ENCODE measurements at places on chromosomes 2 and 18. TPM values are rescaled to one million over a fixed set of nuclear protein-coding genes. Genes with fewer than 3 reads are reported as not detected.

The TSPYL6 gene
- polyA plus RNA-seq, result 0.08 TPM

The MC2R gene
- not detected for polyA plus RNA-seq

The RNF103 gene
- 28.8 TPM for polyA plus RNA-seq

The PKDCC gene
- 62.4 TPM for polyA plus RNA-seq

The HOXD12 gene
- not detected for polyA plus RNA-seq

The REG3A gene
- 1.3 TPM for polyA plus RNA-seq

DNA sequence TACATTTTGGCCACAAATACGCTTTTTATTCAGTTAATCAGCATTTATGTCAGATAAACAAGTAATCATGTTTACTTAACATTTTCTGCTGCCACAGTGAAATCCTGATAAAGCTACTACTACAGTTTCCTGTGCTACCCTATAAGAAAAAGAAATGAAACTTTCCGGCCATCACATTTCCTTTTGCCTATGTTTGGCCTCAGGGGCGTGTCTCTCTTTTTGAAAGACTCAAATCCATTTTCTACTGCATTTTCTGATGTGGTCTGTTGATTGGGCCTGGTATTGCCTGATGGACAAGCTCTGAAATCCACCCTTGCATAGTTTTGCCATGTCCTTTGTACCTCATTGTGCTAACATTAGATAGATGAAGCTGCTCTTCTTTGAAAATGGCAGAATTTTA is 152.6 kb downstream of the AGPS start:
- DNase-seq, result no peak
- no peak overlapping the region for H3K27ac ChIP-seq
- H3K4me1 ChIP-seq, result no peaks in the 10 kb centered on the region
- H3K27me3 ChIP-seq, result no peaks in the 10 kb centered on the region
- H3K4me3 ChIP-seq, result no peak overlapping the region

DNA sequence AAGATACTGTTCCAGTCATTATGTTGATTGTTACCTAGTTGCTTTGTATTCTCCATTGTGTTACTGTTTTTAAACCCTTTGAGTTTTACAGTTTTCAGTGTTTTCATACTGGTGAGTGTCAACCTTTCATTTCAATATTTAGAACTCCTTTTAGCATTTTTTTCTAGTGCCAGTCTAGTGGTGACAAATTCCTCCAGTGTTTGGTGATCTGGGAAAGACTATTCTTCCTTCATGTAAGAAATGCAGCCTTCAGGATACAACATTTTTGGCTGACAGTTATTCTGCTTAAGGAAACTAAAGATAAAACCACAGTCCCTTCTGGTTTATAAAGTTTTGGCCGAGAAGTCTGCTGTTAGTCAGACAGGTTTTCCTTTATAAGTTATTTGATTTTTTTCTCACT is 143.8 kb downstream of the ETAA1 start:
- no peak for DNase-seq
- no peaks in the 10 kb centered on the region for H3K27me3 ChIP-seq
- H3K4me1 ChIP-seq, result no peaks in the 10 kb centered on the region
- H3K36me3 ChIP-seq, result no peaks in the 10 kb centered on the region
- no peak overlapping the region for H3K4me3 ChIP-seq
- H3K27ac ChIP-seq, result no peak overlapping the region

- no peaks in the 10 kb centered on the region for H3K4me1 ChIP-seq
- no peak overlapping the region for H3K27ac ChIP-seq
- peaks cover 22% of the 10 kb centered on the region for H3K27me3 ChIP-seq
- H3K36me3 ChIP-seq, result no peaks in the 10 kb centered on the region
- H3K4me3 ChIP-seq, result no peak overlapping the region
- DNase-seq, result no peak
These were observed 606 bp downstream of the GAL3ST2 start for GRCh38 chr2:241777170-241777685.

DNA sequence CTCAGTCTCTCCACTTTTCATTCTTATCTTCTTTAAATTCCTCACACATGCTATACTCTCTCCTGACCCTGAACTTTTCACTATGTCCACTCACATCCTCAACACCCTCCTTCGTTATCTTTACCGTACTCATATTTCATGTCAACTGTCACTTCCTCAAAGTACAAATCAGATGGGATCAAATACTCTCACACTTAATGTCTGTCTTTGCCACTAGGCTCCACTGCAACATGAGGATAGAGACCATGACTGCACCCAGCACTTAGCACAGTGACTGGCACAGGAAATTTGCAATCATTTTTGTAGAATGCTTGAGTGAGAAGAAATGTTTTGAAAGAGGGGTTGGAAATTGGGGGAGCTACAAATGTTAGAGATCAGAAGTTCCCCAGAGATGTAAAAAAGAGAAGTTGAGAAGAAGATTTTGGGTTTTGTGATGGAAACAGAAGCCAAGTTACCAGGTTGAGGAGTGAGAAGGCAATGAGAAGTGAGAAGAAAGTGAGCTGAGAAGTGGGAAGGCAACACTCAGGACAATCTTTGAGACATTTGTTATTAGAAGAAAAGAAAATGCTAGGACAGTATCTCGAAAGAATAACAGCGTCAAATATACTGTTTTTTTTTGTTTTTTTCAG is 87.0 kb downstream of the CCDC141 start:
- no peaks in the 10 kb centered on the region for H3K27me3 ChIP-seq
- H3K4me3 ChIP-seq, result no peak overlapping the region
- no peak for DNase-seq
- H3K4me1 ChIP-seq, result no peaks in the 10 kb centered on the region
- no peak overlapping the region for H3K27ac ChIP-seq

DNA sequence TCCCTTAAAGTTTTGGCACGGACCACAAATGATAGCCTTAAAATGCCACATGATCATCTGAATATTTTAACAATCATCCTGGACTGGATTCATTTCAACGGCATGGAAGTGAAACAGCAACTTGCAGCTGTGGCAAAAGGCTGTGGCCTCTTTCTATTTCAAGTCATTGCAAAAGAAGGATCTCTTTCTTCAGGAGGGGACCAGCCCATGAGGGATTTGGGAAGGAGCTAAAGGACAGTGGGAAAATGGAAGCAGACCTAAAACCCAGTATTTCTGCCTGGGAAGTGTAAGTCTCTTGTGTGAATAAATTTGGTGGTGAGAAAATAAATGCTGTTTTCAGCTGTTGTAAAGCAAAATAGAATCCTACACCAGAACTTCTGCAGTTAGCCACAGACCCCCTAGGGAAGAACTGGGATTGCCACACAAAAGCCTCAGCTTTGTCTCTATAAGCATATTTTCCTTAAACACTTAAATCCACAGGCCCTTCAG is 107.3 kb upstream of the ZFP36L2 start:
- H3K27ac ChIP-seq, result peak overlapping the region; percentile 85
- H3K4me1 ChIP-seq, result peaks cover 64% of the 10 kb centered on the region
- no peaks in the 10 kb centered on the region for H3K36me3 ChIP-seq
- DNase-seq, result no peak
- H3K4me3 ChIP-seq, result peak overlapping the region; percentile 20

GRCh38 chr2:10658914-10659257 is 30.9 kb downstream of the NOL10 start:
- peaks cover 4% of the 10 kb centered on the region for H3K4me1 ChIP-seq
- no peak overlapping the region for H3K4me3 ChIP-seq
- H3K27ac ChIP-seq, result no peak overlapping the region
- peaks cover 55% of the 10 kb centered on the region for H3K36me3 ChIP-seq

- peaks cover 10% of the 10 kb centered on the region for H3K4me1 ChIP-seq
- H3K27ac ChIP-seq, result no peak overlapping the region
- H3K4me3 ChIP-seq, result no peak overlapping the region
- H3K36me3 ChIP-seq, result peaks cover 48% of the 10 kb centered on the region
- no peaks in the 10 kb centered on the region for H3K27me3 ChIP-seq
- no peak for DNase-seq
These were observed 63.4 kb downstream of the BMP10 start for GRCh38 chr2:68807821-68808266.

GRCh38 chr2:62216113-62216512 is 20.2 kb downstream of the B3GNT2 start:
- no peak overlapping the region for H3K4me3 ChIP-seq
- H3K36me3 ChIP-seq, result no peaks in the 10 kb centered on the region
- no peak for DNase-seq

DNA sequence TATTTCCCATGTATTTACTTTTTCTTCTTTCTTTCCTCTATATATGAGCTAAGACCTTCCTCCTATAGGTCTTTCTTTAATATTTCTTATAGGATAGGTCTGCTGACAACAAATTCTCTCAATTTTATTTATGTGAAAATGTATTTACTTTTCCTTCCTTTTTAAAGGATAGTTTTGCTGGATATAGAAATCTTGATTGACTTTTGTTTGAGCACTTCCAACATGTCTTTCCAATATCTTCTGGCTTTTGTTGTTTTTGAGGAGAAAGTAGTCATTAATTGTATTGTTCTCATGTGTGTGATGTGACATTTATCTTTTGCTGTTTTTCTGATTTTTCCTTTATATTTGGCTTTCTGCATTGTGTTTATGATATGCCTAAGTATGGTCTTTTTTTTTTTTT is 28.9 kb upstream of the FBLN7 start:
- no peaks in the 10 kb centered on the region for H3K4me1 ChIP-seq
- DNase-seq, result no peak
- H3K4me3 ChIP-seq, result no peak overlapping the region
- peaks cover 89% of the 10 kb centered on the region for H3K36me3 ChIP-seq
- H3K27me3 ChIP-seq, result no peaks in the 10 kb centered on the region

DNA sequence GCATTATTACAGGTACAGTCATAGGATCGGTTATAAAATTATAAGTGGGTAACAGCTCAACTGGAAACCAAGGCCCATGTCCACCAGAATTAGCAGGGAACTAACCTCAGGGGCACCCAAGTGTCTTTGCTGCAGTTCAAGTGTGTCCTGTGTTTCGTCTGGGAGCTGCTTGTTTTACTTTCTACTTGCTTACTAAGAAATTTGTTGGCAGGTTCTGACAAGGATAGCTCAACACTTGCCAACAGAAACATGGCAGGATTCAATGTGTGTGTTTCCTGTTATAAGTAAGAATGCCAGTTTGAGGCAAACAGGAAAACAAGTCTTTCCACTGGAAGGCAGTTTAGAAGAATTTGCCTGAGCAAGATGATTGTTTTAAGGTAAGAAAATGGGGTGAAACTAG is 104.5 kb downstream of the EPHA4 start:
- H3K27me3 ChIP-seq, result no peaks in the 10 kb centered on the region
- H3K36me3 ChIP-seq, result no peaks in the 10 kb centered on the region
- peaks cover 32% of the 10 kb centered on the region for H3K4me1 ChIP-seq
- peak overlapping the region; percentile 20 for H3K27ac ChIP-seq
- peak; percentile 12 for DNase-seq

DNA sequence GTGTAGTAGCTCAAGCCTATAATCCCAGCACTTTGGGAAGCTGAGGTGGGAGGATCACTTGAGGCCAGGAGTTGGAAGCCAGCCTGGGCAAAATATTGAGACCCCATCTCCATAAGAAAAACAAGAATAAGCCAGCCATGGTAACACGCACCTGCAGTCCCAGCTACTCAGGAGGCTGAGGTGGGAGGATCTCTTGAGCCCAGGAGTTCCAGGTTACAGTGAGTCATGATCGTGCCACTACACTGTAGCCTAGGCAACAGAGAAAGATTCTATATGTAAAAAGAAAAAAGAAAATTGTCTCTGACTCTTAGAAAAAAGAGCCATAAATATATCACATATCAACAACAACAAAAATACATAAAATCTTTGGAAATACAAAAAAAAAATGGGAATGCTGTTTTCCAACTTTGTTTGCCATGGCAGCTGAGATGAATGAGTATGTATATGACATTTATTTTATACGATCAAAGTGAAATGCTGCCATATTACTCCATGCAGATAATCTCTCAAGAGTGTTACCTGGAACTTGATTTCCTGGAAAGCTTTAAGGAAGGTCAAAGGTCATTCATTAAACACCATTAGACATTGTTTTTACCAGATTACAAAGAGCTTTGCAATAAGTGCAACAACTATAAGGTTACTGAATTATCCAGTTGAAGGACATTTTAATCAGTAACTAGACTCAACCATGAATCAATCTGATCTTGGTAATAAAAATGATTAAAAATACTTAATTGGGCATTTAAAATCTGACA is 19.7 kb upstream of the DAPL1 start:
- no peak overlapping the region for H3K27ac ChIP-seq
- peaks cover 4% of the 10 kb centered on the region for H3K4me1 ChIP-seq
- DNase-seq, result no peak
- H3K4me3 ChIP-seq, result no peak overlapping the region
- no peaks in the 10 kb centered on the region for H3K27me3 ChIP-seq
- H3K36me3 ChIP-seq, result no peaks in the 10 kb centered on the region

- H3K4me3 ChIP-seq, result no peak overlapping the region
- peaks cover 15% of the 10 kb centered on the region for H3K27me3 ChIP-seq
- H3K36me3 ChIP-seq, result no peaks in the 10 kb centered on the region
- DNase-seq, result no peak
- H3K27ac ChIP-seq, result no peak overlapping the region
These were observed 158.9 kb downstream of the TWIST2 start for GRCh38 chr2:239006622-239007285.

GRCh38 chr2:195649629-195650190 is 7.3 kb upstream of the SLC39A10 start:
- H3K36me3 ChIP-seq, result no peaks in the 10 kb centered on the region
- peak overlapping the region; percentile 38 for H3K27ac ChIP-seq
- DNase-seq, result no peak

DNA sequence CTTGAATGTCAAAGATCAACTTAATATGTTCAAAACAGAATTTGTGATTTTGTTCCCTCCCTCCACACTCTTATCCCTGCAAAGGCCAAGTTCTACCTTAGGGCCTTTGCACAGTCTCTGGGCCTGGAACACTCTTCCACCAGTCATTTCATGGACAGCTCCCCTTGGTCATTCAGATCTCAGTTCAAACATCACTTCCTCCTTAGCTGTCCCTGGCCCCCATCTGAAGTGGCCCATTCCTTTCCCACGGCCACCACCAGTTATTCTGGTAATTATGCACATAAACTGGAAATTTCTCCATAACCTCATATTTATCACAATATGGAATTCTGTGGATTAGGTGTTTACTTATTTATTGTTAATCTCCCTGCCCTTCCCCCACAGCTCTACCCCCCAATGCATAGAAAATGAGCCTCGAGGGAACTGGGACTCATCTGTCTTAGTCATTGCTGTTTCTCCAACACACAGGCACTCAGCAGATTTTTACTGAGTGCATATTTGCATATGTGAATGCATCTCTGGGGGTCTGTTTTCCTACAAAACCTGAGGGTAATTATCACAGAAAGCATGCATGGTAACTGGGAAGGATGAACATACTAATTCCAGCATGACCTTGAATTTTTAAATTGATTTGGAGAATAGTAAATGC is 35.5 kb upstream of the SPTBN1 start:
- peak overlapping the region; percentile 5 for H3K27ac ChIP-seq
- H3K36me3 ChIP-seq, result no peaks in the 10 kb centered on the region
- no peak overlapping the region for H3K4me3 ChIP-seq
- H3K27me3 ChIP-seq, result no peaks in the 10 kb centered on the region
- peaks cover 57% of the 10 kb centered on the region for H3K4me1 ChIP-seq

- H3K4me1 ChIP-seq, result no peaks in the 10 kb centered on the region
- no peaks in the 10 kb centered on the region for H3K36me3 ChIP-seq
- H3K27ac ChIP-seq, result no peak overlapping the region
- H3K27me3 ChIP-seq, result no peaks in the 10 kb centered on the region
These were observed 273.1 kb downstream of the PHLPP1 start for GRCh38 chr18:62988471-62988870.
